Stimulated activated CD4-positive, alpha-beta T cell treated with anti-CD3 and anti-CD28 coated beads, Interleukin-4, amount 100 ng/mL, for 48 hours (primary cell): ENCODE measurements at places on chromosomes 2 and 18.

GRCh38 chr2:230974096-230974913 lies 21.6 kb upstream of the SPATA3 start:
- DNase-seq = peak; percentile 67

DNA sequence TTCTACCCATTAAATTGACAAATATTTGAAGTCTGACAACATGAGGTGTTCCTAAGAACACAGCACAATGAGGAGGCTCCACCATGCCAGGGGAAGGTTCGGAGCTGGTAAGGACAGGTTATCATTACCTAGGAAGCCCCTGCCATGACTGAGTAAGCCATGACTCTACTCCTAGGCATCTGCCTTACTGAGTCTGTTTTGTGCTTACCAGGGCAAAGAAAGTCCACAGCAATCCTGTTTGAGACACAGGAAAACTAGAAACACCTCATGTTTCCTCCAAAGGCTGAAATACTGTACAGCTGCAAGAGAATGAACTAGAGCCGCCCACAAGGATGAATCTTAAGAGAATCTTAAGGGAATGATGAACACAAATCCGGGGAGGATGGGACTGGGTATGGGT lies 11.6 kb downstream of the TGFBRAP1 start:
- DNase-seq = no peak

- DNase-seq = no peak
Measured at GRCh38 chr2:215711471-215712034, 275.7 kb upstream of the FN1 start.

- no peak for DNase-seq
Measured at GRCh38 chr2:135736546-135736945, 5.1 kb upstream of the UBXN4 start.

DNA sequence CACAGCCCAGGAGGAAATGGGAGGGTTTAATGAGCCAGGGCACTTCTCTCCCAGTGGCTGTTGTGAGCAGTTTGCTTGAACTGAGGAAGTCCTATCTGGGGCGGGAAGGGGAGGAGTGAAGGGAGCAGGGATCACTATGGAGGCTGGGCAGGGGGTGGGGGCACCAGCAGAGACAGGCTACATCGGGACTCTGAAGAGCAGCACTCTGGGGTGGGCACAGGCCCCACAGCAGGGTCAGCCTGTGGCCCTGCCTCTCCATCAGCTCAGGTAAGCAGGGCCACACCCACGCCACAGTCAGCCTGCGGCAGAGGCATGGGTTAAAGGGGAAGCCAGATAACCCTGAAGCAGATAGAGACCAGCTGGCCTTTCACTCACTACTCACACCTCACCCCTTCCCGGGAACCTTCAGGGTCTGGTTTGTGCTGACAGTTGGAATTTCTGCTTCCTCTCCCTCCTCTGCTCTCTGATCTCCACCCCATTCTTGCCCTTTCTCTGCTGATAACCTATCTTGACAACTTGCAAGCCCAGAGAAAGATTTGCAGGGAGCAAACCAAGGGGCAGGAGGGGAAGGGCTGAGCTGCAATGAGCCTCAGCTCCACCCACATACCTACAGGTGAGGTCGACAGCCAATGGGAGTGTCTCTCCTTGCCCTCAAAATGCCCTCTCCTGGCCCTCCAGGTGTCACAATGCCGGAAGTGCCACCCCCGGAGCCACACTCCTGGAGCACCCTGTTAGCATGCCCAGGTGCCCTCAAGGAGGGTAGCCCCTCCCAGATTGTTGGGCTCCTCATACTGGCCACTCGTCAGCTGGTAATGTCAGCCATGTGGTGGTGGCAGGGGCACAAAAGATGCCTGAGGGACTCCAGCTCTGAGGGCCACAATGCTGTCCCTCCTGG lies 3.7 kb downstream of the SIGLEC15 start:
- no peak for DNase-seq

DNA sequence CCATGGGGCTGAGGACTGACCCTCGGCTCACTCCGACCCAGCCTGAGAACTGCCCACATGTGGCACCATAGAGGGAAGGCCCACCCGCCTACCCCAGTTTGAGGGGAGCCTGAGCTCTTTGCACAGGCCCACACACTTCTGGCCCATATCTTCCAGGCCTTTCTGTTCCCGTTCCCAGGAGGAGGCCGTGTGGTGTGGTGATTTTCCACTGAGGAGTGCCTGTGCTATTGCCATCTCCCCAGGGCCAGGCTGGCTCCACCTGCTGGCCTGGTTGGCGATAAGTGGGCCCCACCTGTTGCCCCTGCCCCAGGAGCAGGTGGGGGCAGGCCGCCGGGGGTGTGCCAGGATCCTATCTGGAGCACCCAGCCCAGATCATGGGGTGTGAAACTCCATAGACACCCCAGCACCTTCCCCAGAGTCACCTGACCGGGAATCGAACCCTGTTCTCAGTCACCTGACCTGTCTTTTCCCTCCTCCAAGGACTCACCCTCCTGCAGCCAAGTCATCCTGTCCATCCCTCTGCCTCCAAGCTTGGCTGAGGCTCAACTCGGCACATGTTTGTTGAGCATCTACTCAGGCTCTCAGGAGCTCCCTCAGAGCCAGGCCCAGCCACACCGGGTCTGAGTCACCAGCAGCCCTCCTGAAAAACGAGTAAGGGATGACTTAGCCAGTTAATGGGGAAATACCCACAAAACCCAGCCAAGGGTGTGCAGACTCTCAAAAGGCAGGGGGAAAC lies 120.1 kb downstream of the CYP26B1 start:
- DNase-seq = no peak

- DNase-seq = no peak
Measured at GRCh38 chr2:419687-420317, 131.9 kb upstream of the ALKAL2 start.

GRCh38 chr18:43422518-43422917 lies 145.2 kb upstream of the SYT4 start:
- DNase-seq = no peak

DNA sequence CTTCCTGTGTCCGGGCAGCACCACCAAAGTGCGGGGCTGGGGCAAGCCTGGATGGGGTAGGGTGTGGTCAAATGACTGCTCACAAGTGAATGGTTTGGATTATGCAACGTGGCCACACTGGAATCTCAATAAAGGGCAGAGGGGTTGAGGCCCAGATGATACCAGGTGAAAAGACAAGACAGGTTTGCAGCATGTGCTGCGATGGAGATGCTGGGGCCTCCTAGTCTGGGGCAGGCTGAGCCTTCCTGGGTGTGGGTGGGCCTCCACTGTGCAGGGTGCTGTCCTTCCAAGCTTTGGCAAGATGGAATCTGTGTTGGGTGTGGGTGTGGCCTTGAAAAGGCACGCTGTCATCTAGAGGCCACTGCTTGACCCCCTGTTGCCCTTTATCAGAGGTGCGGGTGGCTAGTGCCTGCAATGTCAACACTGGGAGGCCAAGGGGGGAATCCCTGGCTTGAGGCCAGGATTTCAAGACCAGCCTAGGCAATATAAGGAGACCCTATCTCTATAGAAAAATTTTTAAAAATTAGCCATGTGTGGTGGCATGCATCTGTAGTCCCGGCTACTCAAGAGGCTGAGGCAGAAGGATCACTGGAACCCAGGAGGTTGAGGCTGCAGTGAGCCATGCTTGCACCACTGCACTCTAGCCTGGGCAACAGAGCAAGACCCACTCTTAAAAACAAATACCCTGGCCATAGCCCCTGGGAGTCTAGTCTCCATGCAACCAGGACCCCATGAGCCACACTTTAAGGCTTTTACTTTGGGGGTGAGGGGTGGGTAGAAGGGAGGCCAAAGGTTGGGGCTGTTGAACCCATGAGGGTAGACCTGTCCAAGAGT lies 13.8 kb downstream of the RRM2 start:
- no peak for DNase-seq

DNA sequence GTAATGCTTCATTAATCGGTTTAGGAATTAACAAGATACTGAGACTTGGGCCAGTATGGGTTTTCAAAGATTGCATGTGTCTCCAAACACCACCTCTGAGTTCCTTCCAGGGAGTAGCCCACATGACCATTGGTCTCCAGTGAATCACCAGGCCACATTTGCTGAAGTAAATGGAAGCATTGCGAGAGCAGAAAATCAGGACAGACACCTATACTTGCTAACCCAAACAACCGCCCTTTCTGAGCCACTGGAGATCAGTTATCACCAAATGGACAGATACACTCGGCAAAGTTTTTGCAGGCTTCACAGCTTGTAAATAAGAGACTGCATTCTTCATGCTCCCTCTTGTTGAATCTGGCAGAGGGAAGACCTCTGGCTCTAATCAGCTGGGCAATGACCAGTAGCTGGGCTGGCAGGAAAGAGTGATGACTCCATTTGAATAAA lies 40.9 kb downstream of the GATA6 start:
- no peak for DNase-seq

DNA sequence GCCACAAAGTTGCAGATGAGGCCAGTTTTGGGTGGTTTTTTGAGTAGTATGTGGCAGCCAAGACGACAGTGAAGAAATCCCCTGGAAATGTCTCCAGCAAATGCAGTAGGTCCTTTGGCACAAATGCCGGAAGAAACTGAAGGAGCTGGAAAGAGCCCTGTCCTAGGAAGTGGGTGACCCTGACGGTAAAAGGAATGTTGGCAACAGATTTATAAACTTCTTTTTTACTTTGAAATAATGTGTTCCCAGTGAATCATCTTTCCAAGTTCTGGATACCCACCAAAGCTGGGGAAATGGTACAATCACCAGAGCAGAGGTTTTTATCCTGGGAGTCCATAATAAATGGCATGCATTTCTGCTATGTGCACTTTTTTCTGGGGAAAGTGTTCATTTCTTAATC lies 112.9 kb downstream of the CSRNP3 start:
- DNase-seq = no peak
